ENCODE measurements at places on chromosomes 2 and 18. TPM values are rescaled to one million over a fixed set of nuclear protein-coding genes. Genes with fewer than 3 reads are reported as not detected.

DNA sequence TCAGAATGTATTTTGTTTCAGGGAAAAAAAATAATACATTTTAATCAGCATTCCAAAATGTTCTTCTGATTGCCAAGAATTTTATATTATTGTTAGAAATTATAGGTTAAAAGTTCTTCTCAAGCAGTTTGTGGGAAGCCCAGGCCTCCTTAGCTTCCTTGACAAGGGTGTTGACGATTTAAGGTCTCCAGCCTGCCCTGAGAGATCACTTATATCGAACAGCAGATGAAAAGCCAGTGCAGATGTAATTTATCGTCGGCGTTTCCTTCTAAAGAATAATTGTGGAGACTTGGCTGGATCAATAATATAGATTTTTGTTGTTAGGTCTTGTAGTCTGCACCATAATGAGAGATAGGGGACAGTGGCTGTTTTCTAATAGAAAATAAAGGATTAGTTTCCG is 280.6 kb downstream of the ZNF407 start:
- no peak for DNase-seq
- H3K27ac ChIP-seq: no peak overlapping the region
- H3K4me3 ChIP-seq: no peak overlapping the region
- H3K4me1 ChIP-seq: no peaks in the 10 kb centered on the region
- no peaks in the 10 kb centered on the region for H3K27me3 ChIP-seq
- H3K36me3 ChIP-seq: peaks cover 6% of the 10 kb centered on the region

DNA sequence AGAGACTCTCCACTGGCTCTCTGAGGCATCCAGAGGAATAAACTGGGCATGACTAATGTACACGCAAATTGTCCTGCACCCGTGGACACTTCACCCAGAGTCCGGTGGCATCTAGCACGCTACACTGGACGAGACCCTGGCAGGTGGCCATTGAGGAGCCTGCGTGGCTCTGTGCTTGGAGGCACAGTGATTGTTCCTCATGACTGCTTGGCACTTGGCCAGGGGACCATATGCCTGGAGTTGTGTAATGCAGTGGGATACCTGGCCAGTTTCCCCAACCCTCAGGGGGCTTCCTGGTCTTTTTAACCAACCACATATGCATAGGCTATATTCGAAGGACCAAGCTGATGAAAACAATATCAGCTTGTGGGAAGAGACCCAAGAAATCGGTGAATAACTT is 66.6 kb downstream of the MTCL1 start:
- no peaks in the 10 kb centered on the region for H3K36me3 ChIP-seq
- no peak for DNase-seq
- no peak overlapping the region for H3K4me3 ChIP-seq
- no peaks in the 10 kb centered on the region for H3K4me1 ChIP-seq

DNA sequence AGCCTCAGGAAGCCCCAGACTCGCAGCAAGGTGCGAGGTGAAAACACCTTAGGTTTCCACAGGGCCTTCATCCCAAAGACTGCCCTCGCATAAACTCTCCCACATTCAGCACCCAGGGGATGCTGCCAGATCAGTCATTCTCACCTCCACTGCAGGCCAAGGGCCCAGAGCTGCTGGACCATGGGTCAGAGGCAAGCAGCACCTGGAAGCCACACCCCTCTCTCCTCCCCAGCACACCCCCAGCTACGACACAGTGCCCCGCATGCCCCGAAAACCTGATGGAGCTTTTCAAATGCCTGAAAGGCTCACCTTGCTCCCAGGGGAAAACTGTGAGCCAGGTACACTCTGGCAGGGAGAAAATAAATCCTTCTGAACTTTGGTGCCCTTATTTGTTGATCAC is 31.9 kb upstream of the LDLRAD4 start:
- no peaks in the 10 kb centered on the region for H3K36me3 ChIP-seq
- no peaks in the 10 kb centered on the region for H3K4me1 ChIP-seq
- DNase-seq: no peak
- H3K4me3 ChIP-seq: no peak overlapping the region
- no peak overlapping the region for H3K27ac ChIP-seq
- H3K27me3 ChIP-seq: no peaks in the 10 kb centered on the region

- peak within 1 kb of the TSS; percentile 63 for H3K4me3 ChIP-seq
- DNase-seq: peak; percentile 57
- H3K36me3 ChIP-seq: no peaks in the 10 kb centered on the region
- peak within 1 kb of the TSS; percentile 35 for H3K27ac ChIP-seq
- H3K4me1 ChIP-seq: peaks cover 14% of the 10 kb centered on the region
- H3K27me3 ChIP-seq: no peaks in the 10 kb centered on the region
These were observed at the start of gene PTPN18 for GRCh38 chr2:130355578-130356431. Gene PTPN18, plus strand, starts transcription at chr2:130356056. Its CDS starts 52 bp downstream, at chr2:130356108.

GRCh38 chr2:43944915-43945314 is 50.9 kb downstream of the LRPPRC start:
- no peak overlapping the region for H3K4me3 ChIP-seq
- DNase-seq: no peak
- H3K36me3 ChIP-seq: peaks cover 38% of the 10 kb centered on the region
- no peaks in the 10 kb centered on the region for H3K27me3 ChIP-seq

GRCh38 chr18:74420926-74421325 is 36.2 kb downstream of the DIPK1C start:
- no peak for DNase-seq
- H3K4me3 ChIP-seq: no peak overlapping the region
- H3K27me3 ChIP-seq: no peaks in the 10 kb centered on the region
- no peaks in the 10 kb centered on the region for H3K36me3 ChIP-seq

DNA sequence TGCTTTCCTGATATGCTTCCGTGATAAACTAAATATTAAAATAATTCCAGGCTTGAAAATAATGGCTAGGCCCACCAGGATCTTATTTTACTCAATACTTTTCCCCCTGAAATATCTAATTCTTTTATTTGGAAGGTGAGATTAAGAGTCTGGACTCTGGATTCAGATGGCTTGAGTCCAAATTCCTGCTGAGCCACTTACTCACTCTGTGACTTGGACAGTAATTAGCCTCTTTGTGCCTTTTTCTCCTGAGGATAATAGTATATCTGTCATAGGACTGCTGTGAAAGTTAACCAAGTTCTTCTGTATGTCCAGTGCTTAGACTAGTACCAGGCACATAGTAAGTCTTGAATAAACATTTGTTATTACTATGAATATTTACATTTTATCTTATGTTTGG is 127.3 kb upstream of the ERBB4 start:
- no peaks in the 10 kb centered on the region for H3K36me3 ChIP-seq
- no peak overlapping the region for H3K27ac ChIP-seq
- DNase-seq: no peak
- H3K4me3 ChIP-seq: no peak overlapping the region

The GCG gene
- total RNA-seq: not detected

Measured in CD4-positive, alpha-beta memory T cell (primary cell).